ENCODE measurements at places on chromosomes 13 and 19. TPM values are rescaled to one million over a fixed set of nuclear protein-coding genes. Genes with fewer than 3 reads are reported as not detected.

- DNase-seq = peak; percentile 24
Measured at GRCh38 chr19:6802336-6803035, 30.0 kb downstream of the VAV1 start.

DNA sequence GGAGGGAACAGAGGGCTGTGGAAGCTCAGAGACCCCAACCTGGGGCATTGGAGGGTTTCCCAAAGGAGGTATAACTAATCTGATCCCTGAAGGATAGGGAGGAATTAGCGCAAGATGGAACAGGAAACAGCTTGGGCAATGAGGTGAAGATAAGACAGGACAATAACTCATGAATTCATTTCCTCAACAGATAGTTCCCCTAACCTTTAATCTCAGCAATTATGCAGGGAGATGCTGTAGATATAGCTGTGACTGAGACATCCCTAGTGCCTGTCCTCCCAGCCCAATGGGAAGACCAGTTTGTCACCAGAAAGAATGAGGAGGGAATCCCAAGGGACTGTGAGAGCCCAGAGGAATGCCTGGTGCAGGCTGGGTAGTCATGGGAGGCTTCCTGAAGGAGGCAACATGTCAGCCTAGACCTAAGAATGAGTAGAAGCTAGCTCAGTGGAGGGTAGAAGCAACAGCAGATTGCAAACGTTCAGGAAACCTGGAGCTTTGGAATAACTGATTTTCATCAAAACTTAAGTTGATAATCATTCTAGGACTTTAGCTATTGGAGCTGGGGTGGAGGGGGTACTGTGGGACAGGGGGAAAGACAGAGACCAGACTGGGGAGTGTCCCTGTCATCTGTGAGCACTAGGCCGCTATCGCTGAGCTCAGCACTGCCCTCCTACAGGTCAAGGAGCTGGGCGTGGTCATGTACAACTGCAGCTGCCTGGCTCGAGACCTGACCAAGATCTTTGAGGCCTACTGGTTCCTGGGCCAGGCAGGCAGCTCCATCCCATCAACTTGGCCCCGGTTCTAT, 18.8 kb downstream of the HIPK4 start:
- no peak for DNase-seq

GRCh38 chr13:48496271-48497161, 36.4 kb downstream of the RCBTB2 start:
- DNase-seq = no peak

GRCh38 chr19:2636897-2637683, 65.4 kb downstream of the GNG7 start:
- DNase-seq = peak; percentile 26

Gene STXBP2
- 3.3 TPM for total RNA-seq

Gene IL17D
- 0.10 TPM for total RNA-seq

Gene TLE2
- not detected for total RNA-seq

- DNase-seq = peak; percentile 99
Measured at GRCh38 chr19:45455707-45456499, 11.9 kb upstream of the FOSB start.

DNA sequence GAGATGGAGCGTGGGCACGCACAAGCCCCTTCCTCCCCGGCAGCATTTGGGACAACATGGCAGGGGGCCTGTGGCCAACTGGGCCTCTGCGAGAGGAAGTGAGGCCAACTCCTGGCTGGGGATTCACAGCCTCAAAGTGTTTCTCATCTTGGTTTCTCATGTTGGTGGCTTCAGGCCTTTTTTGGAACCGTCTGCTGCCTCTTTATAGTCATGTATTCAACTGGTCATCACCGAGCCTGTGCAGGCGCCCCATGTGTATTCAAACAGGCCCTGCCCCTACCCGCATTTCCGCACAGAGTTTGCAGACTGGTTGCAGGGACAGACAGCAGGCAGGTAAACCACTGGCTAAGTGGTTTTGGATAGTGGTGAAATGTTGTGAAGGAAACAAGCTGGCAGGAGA, 17.3 kb upstream of the RELB start:
- no peak for DNase-seq

All from RPMI7951 (cell line).